ENCODE measurements at places on chromosomes 5 and 9. TPM values are rescaled to one million over a fixed set of nuclear protein-coding genes. Genes with fewer than 3 reads are reported as not detected.

The SPINK7 gene
- 37.3 TPM for total RNA-seq

The UTP15 gene
- 41.1 TPM for total RNA-seq

The IL6ST gene
- total RNA-seq = 62.2 TPM

The LCN9 gene
- not detected for total RNA-seq

The CDH12 gene
- not detected for total RNA-seq

The FCN2 gene
- total RNA-seq = not detected

The FAM114A2 gene
- 31.9 TPM for total RNA-seq

The PCDHA1 gene
- total RNA-seq = under 0.01 TPM

The DIPK1B gene
- total RNA-seq = under 0.01 TPM

The SAP30L gene
- total RNA-seq = 27.3 TPM

All from nasal cavity respiratory epithelium epithelial cell of viscerocranial mucosa (primary cell).